ENCODE measurements at places on chromosomes 11 and 22.
A peak's percentile ranks its signal among the peaks of the same experiment; 100 is the strongest.

GRCh38 chr22:48954781-48955311 is 872.8 kb downstream of the BRD1 start:
- DNase-seq: no peak

- DNase-seq: no peak
Observed at GRCh38 chr11:76891285-76891684, 30.6 kb downstream of the ACER3 start.

DNA sequence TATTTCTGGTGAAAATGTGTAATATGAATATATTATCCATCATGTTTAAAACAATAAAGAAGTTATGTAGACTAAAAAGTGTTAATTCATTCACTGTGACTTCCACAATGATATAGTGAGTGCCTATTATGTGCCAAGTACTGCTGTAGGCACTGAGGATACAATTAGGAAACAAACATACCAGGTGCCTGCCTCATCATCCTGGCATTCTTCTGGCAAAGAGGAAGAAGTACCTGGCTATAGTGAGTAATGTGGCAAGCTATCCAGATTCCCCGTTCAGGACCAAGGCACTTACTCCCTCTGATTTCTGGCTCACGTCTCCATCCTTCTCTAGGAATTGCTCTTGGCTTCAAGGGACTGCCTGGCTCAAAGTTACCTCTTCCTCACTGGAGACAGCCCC is 77.5 kb upstream of the CLMP start:
- no peak for DNase-seq

GRCh38 chr22:24555165-24556039 is at the start of gene SNRPD3:
TSS of gene SNRPD3 (plus strand) at chr22:24555999. CDS start at chr22:24557675, 1,676 bp downstream.
- peak; percentile 99 for DNase-seq

DNA sequence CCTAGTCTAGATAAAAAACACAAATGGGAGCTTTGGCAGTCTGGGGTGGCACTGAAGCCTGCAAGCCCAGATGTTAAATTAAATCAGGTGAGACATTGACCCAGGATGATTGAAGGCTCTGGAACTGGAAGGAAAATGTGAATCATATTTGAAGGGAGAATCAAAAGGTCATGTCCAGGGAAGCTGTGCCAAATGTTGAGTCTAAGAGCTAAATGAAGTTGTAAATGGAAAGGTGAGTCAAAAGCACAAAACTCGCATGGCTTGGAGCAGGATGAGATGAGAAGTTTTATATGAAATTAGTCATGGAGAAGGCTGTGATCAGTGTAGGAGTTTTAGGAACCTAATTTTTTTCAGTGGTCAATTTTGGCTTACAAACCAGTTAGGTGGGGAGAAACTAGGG is 301.1 kb downstream of the BLID start:
- no peak for DNase-seq

DNA sequence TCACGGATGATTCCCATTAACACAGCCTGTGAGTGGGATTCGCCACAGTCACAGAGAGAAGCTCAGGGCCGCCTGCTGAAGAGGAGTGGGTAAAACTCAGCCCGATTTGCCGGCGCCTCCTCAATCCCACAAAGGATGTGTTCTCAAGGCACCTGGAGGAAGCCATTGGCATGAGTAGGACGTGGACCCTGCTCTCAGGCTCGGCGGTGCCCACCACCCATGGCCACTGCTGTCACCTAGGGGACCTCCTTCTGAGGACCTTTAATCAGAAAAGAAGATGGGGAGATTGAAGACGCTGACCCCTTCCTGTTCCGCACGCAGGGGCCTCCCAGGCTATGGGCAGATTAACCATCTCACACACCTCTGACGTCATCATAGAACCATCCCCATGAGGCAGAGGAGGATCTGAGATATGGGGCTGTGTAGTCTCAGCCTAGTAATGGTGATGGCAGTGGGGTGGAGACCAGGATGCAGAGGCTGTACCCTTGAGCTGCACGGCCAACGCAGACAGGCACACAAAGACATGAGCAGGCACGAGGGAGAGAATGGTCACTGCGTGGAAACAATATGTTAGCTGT is 571.8 kb downstream of the BRD1 start:
- no peak for DNase-seq

GRCh38 chr11:106322106-106322505 is 244.6 kb downstream of the AASDHPPT start:
- DNase-seq: no peak

DNA sequence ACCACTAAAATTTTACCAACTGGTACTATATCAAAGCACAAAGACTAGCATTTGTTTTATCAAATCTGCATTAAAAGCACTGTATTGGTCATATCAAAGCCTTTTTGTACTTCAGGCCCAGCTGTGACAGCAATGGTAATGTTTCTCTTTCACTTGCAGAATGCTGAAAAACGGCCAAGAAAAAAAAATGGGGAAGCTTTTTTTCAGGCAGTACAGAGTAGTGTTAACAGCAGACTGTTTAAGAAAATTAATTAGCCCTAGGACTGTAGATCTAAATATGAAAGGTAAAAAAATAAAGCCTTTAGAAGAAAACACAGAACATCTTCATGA is 33.3 kb downstream of the DENND5A start:
- no peak for DNase-seq

DNA sequence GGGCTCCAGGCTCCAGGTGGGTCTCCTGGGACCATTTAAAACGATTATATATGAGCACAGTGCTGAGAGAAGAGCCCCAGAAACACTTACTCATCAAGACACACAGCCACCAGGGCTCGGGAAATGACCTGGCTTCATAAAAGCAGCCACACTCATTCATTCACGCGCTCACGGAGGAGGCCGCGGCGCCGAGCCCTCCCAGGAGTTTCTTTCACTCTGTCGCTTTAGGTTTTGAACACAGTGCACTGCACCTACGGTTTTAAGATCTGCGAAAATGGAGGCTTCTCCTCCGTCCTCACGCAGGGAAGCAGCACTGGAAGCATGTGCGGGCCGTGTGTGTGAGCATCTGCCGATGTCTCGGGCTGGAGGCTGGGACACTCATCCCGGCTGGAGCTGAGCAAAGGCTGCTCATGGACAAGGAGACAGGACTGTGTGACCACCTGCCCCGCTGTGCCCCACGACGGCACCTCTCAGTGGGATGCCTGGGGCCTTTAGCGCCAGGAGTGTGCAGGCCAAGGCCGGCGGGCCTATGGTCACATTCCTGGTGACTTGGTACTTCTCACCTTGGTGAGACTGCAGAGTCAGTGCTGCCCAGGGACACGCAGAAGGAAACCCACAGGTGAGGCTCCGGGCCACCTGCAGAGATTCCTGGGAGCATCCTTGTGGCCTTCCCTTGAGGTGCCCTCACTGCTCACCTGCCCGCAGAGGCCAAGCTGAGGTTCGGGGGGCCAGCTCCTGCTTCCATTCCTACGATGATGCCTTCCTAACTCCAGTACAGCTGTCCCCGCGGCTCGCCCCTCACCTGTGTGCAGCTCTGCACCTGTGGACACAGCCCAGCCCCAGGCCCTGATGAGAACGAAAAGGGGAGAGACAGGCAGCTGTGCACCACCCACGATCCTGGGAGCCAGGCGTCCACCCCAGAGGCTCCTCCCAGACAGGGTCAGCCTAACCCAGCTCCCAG is 872.0 kb downstream of the BRD1 start:
- no peak for DNase-seq

GRCh38 chr22:40855071-40855978 is 1.1 kb downstream of the ST13 start:
- DNase-seq: no peak

GRCh38 chr22:47042861-47043496 is 280.5 kb downstream of the TBC1D22A start:
- no peak for DNase-seq

DNA sequence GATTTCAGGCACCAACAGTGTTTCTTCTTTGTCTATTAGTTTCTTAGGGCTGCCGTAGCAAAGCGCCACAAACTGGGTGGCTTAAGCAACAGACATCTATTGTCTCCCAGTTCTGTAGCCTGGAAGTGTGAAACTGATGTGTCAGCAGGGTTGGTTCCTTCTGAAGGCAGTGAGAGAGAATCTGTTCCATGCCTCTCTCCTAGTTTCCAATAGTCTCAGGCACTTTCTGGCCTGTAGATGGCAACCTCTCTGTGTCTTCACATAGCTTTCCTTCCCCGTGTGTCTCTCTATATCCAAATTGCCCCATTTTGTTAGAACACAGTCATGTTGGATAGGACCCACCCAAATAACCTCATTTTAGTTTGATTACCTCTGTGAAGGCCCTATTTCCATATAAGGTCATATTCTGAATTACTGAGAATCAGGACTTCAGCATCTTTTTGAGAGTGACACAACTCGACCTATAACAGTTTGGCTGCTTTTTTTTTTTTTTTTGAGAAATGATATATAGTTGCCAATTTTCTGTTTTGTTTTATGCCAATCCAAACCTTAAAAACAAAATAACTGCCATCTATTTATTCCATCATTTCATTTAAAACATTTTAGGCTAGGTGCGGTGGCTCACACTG is 108.2 kb downstream of the SLC36A4 start:
- DNase-seq: no peak

DNA sequence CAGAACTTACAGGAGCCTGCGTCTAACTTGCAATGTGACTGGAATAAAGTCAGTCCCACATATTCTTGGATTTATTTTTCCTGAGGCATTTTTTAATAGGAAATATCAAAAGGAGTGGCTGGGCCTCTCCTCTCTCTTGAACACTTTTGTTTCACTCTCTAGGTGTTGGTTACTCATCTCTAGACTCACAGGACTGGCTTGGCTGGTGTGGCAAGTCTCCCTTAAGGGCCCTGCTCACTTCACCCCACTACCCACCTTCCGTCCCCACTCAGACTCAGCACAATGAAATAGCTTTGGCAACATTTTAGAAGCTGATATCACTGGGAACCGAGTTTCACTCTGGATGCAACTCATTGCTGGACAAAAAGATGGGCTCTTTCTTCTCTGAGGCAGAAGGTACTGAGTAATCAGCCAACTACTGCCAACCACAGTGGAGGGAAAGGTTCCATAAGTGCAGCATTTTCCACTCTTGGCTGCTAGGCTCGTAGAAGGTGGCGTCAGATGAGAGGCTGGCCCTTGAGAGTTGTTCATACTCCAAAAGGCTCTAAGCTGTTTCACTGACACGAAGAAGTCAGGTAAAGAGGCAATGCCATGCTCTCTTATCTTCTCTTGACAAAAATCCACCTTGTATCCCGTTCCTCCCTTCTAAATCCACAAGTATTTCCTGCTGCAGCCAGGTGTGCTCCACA is 390.6 kb downstream of the SOX6 start:
- no peak for DNase-seq

GRCh38 chr11:14411818-14412217 is 52.8 kb upstream of the RRAS2 start:
- no peak for DNase-seq

DNA sequence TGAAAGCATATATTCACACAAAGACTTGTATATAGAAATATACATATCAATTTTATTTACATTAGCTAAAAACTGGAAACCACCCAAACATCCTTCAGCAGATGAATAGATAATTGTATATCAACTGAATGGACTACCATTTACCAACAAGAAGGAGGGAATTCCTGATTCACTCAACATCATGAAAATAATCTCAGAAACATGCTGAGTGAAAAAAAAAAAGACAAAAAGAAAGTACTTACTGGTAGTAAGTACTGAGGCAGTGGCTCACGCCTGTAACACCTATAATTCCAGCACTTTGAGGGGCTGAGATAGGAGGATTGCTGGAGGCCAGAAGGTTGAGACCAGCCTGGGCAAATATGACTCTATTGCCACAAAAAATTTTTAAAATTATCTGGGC is 7.4 kb upstream of the IPO7 start:
- DNase-seq: no peak
